ENCODE measurements at places on chromosomes 3 and 15.

DNA sequence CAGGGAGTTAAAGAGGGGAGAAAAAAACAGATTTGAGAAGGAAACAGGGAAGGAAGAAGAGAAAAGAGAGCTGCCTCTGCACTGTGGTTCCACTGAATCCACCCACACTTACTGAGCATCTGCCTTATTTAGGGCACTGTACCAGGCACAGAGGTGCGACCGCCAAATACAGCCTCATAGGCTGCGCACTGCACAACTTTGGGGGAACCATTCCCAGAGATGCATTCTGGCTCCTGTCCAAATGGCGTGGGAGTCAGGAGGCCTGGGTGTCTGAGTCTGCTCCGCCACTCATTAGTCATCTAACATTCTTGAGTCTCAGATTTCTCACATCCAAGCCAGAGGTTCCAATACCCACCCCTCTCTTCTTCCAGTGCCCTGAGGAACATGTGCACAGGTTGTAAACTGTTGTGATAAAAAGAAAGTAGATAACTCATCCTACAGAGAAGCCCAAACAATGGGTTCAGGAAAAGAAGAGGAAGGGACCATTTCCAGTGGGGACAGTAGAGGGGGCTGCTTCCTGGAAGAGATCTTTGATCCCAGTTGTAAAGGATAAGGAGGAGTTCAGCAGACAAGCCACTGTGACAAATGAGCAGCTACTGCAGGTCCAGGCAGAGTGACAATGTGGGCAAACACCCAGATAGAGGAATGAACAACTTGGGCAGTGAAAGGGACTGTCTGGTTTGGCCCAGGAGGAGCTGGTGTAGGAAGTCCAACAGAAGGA, 254.6 kb downstream of the UACA start:
- peaks cover 28% of the 10 kb centered on the region for H3K4me1 ChIP-seq
- H3K27ac ChIP-seq: peak overlapping the region; percentile 34
- H3K36me3 ChIP-seq: no peaks in the 10 kb centered on the region
- no peak overlapping the region for H3K4me3 ChIP-seq

DNA sequence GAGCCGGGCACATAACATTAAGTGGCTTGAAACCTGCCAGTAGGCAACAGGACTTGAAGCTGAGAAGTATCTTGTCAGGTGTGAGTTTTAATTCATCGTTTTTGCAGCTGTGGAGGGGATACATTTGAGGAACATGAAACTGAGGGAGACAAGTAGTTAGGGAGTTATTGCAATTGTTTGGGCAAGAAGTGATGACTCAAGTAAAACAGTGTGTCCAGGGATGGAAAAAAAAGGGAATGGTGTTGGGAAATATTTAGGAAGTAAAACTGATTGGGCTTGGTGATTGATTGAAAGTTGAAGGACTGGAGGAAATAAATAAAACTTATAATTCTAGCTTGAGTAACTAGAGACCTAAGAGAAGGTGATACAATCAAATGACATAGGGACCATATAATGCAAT, 85.5 kb downstream of the NCEH1 start:
- DNase-seq: no peak
- no peak overlapping the region for H3K4me3 ChIP-seq
- H3K27me3 ChIP-seq: no peaks in the 10 kb centered on the region
- H3K27ac ChIP-seq: no peak overlapping the region

GRCh38 chr3:23762214-23762613, 43.5 kb upstream of the UBE2E1 start:
- no peaks in the 10 kb centered on the region for H3K27me3 ChIP-seq
- H3K4me1 ChIP-seq: no peaks in the 10 kb centered on the region

DNA sequence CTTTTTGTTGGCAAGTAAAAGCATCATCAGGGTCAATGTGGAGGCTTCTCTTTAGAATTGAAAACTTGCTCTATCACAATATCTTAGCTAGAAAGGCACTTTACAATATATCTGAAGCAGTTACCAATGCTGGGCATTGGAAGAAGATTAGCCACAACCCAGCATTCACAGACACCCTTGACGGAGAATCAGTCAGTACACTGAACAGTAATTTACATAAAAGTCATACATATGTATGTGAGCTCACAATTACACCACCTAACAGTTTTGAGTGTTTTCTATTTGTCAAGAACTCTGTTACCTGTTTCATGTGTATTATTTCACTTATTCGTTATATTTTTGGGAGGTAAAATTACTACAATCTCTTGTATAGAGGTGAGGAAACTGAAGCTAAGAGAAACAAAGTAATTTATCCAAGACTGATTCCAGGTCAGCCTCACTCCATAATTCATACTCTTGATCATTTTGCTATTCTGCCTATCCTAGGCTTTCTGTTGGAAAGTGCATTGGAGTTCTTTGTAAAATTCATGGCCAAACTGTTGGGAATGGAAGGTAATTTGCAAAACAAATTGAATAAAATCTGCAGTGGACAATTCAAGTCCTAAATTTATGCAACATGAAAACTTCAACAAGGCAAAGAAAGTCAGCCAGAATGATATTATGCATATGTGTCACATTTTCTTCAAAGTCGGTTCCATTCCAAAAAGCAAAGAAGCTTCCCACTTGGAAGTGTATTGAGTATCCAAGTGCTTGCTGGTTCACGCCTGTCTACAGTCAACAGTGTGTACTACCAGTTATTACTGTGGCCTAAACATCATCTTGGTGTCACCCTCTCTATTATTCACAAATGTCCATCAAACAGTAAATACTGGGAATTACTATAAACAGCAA, 223.7 kb upstream of the SEMA6D start:
- no peak for DNase-seq
- H3K27me3 ChIP-seq: no peaks in the 10 kb centered on the region
- no peaks in the 10 kb centered on the region for H3K4me1 ChIP-seq
- H3K27ac ChIP-seq: no peak overlapping the region
- H3K36me3 ChIP-seq: no peaks in the 10 kb centered on the region

- DNase-seq: no peak
- H3K4me3 ChIP-seq: no peak overlapping the region
- no peaks in the 10 kb centered on the region for H3K27me3 ChIP-seq
- no peaks in the 10 kb centered on the region for H3K4me1 ChIP-seq
- H3K36me3 ChIP-seq: no peaks in the 10 kb centered on the region
Observed at GRCh38 chr3:40961104-40961857, 238.0 kb upstream of the CTNNB1 start.

- H3K36me3 ChIP-seq: no peaks in the 10 kb centered on the region
- H3K4me1 ChIP-seq: peaks cover 7% of the 10 kb centered on the region
- no peaks in the 10 kb centered on the region for H3K27me3 ChIP-seq
- DNase-seq: no peak
Observed at GRCh38 chr3:143902210-143902609, 53.9 kb upstream of the SLC9A9 start.

GRCh38 chr3:111980716-111981456, 2.1 kb downstream of the ABHD10 start:
- H3K36me3 ChIP-seq: no peaks in the 10 kb centered on the region
- H3K27me3 ChIP-seq: no peaks in the 10 kb centered on the region
- no peak overlapping the region for H3K4me3 ChIP-seq
- peaks cover 21% of the 10 kb centered on the region for H3K4me1 ChIP-seq

DNA sequence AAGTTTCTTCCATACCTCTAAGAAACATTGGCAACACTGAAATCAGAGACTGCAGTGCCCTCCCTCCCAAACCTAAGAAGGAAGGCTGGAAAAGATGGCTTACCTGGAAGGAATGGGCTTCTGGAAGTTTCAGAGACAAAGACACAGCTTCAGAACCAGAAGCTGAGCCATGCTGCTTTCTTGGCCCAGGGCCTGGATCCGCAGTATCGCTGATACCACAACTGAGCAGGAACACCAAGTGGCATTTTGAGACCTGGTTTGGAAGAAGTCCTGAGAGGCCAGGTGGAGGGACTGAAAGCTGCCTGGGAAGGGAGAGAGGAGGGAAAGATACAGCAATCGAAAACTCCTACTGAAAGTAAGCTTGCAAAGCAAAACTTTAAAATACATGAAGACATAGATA, 19.8 kb downstream of the GPR160 start:
- H3K4me3 ChIP-seq: no peak overlapping the region
- no peaks in the 10 kb centered on the region for H3K4me1 ChIP-seq
- H3K36me3 ChIP-seq: no peaks in the 10 kb centered on the region

GRCh38 chr3:50433954-50434353, 69.5 kb downstream of the CACNA2D2 start:
- no peak overlapping the region for H3K27ac ChIP-seq
- no peaks in the 10 kb centered on the region for H3K4me1 ChIP-seq
- H3K27me3 ChIP-seq: no peaks in the 10 kb centered on the region
- DNase-seq: no peak

- no peak overlapping the region for H3K4me3 ChIP-seq
- peaks cover 17% of the 10 kb centered on the region for H3K4me1 ChIP-seq
- H3K36me3 ChIP-seq: no peaks in the 10 kb centered on the region
- H3K27me3 ChIP-seq: no peaks in the 10 kb centered on the region
Observed at GRCh38 chr15:78104566-78105475, 12.5 kb downstream of the SH2D7 start.

DNA sequence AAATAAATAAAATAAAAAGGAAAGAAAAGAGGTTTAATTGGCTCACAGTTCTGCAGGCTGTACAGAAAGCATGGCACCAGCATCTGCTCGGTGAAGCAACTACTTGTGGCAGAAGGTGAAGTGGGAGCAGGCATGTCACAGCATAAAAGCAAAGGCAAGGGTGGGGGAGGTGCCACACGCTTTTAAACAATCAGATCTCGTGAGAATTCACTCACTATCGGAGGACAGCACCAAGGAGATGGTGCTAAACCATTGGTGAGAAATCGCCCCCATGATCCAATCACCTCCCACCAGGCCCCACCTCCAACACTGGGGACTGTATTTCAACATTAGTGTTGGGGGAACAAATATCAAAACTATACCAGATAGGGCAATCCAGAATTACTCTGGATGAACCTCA, 15.3 kb downstream of the SCG3 start:
- DNase-seq: no peak
- H3K27me3 ChIP-seq: peaks cover 11% of the 10 kb centered on the region
- H3K4me3 ChIP-seq: no peak overlapping the region
- H3K4me1 ChIP-seq: no peaks in the 10 kb centered on the region
- H3K36me3 ChIP-seq: no peaks in the 10 kb centered on the region
- no peak overlapping the region for H3K27ac ChIP-seq

DNA sequence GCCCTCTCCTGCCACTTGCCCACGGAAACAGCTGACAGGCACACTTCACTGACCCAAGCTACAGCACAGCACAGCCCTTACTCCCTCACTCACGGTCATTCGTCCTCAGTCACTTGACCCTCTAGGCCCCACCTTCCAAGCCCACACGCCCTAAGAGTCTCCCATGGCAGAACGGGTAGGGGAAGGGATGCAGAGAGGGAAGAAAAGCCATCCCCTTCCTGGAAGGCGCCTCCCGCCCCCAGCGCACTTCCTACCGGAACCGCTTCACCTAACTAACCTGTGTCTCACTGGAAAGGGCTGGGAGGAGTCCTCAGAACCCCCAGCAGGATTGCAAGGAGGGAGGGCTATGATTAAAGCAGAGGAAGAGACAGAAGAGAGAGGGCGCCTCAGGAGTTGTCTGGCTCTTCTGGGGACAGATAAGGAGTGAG, 22.9 kb downstream of the EPHB3 start:
- H3K4me3 ChIP-seq: no peak overlapping the region
- peaks cover 5% of the 10 kb centered on the region for H3K4me1 ChIP-seq
- peaks cover 36% of the 10 kb centered on the region for H3K27me3 ChIP-seq
- H3K36me3 ChIP-seq: no peaks in the 10 kb centered on the region

DNA sequence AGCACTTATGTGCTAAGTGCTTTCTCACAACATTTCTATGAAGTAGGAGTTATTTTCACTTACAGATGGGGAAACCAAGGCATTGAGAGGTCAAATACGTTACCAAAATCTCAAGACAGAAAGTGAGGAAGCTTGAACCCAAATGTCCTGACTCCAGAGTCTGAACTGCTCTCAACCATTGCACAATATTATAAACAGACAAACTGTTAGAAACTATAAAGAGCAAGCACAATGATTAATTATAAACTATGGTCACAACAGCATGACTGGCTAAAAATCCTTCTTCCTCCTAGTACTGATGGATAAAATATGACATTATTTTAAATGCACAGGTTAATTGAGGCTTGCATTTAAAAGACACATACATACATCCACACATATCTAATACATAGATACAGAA, 77.9 kb upstream of the ASB14 start:
- no peaks in the 10 kb centered on the region for H3K4me1 ChIP-seq
- H3K27ac ChIP-seq: no peak overlapping the region
- no peaks in the 10 kb centered on the region for H3K27me3 ChIP-seq
- H3K36me3 ChIP-seq: no peaks in the 10 kb centered on the region
- no peak for DNase-seq
- no peak overlapping the region for H3K4me3 ChIP-seq

All from endothelial cell of umbilical vein (primary cell).